Skeletal muscle tissue (tissue), 5 donors: ENCODE measurements at places on chromosomes 7 and 10. TPM values are rescaled to one million over a fixed set of nuclear protein-coding genes. Genes with fewer than 3 reads are reported as not detected.

TMEM270 gene
- not detected for total RNA-seq

AGR2 gene
- 3.1 TPM for total RNA-seq

DPYSL4 gene
- 1.0 TPM for total RNA-seq

IGFBP1 gene
- total RNA-seq: not detected

NPC1L1 gene
- not detected for total RNA-seq

SEM1 gene
- 23.5 TPM for total RNA-seq

GNAT3 gene
- not detected for total RNA-seq

PILRA gene
- total RNA-seq: 1.6 TPM

AOC1 gene
- under 0.01 TPM for total RNA-seq

PLEKHS1 gene
- total RNA-seq: 0.52 TPM

MKX gene
- total RNA-seq: 5.2 TPM

BAIAP2L1 gene
- 1.6 TPM for total RNA-seq

PLA2G12B gene
- total RNA-seq: not detected

LLCFC1 gene
- total RNA-seq: not detected

DNAH11 gene
- total RNA-seq: under 0.01 TPM

NEBL gene
- 6.8 TPM for total RNA-seq

DGKB gene
- 2.1 TPM for total RNA-seq

ELMO1 gene
- total RNA-seq: 52.7 TPM

JAKMIP3 gene
- under 0.01 TPM for total RNA-seq

PTN gene
- total RNA-seq: 21.9 TPM

MRPL32 gene
- total RNA-seq: 41.2 TPM

SKIDA1 gene
- 2.1 TPM for total RNA-seq

ATG9B gene
- not detected for total RNA-seq

COL17A1 gene
- total RNA-seq: under 0.01 TPM

CALD1 gene
- 89.8 TPM for total RNA-seq

CLDN3 gene
- total RNA-seq: 0.52 TPM

ACTL6B gene
- not detected for total RNA-seq

SRRM3 gene
- total RNA-seq: not detected

ZNF853 gene
- total RNA-seq: 12.0 TPM

LIPN gene
- not detected for total RNA-seq

CCAR1 gene
- total RNA-seq: 17.2 TPM

SLC26A5 gene
- total RNA-seq: not detected
